ENCODE measurements at places on chromosomes 3 and 15. TPM values are rescaled to one million over a fixed set of nuclear protein-coding genes. Genes with fewer than 3 reads are reported as not detected.

The GP9 gene
- total RNA-seq = not detected

The TBL1XR1 gene
- 179 TPM for total RNA-seq

The MUC13 gene
- total RNA-seq = not detected

The MFN1 gene
- 32.0 TPM for total RNA-seq

The SLC22A13 gene
- 1.2 TPM for total RNA-seq

The SOX14 gene
- total RNA-seq = not detected

The BTBD1 gene
- total RNA-seq = 65.0 TPM

The SYNPR gene
- not detected for total RNA-seq

The CPNE9 gene
- total RNA-seq = 0.46 TPM

The CACNA2D2 gene
- 5.4 TPM for total RNA-seq

The RNF111 gene
- total RNA-seq = 30.4 TPM

The CADM2 gene
- total RNA-seq = not detected

The CP gene
- not detected for total RNA-seq

The SPINT1 gene
- 17.3 TPM for total RNA-seq

The POPDC2 gene
- total RNA-seq = 6.6 TPM

The ASB14 gene
- not detected for total RNA-seq

The COL6A5 gene
- not detected for total RNA-seq

The COL7A1 gene
- total RNA-seq = 5.3 TPM

The AEN gene
- 155 TPM for total RNA-seq

The SLC12A6 gene
- 25.0 TPM for total RNA-seq

The MYEF2 gene
- 47.6 TPM for total RNA-seq

The PLSCR5 gene
- total RNA-seq = not detected

The RPL14 gene
- total RNA-seq = 3,093 TPM

The CCR9 gene
- total RNA-seq = not detected

The GPR62 gene
- total RNA-seq = not detected

The BOC gene
- total RNA-seq = 0.19 TPM

The CDC25A gene
- 31.6 TPM for total RNA-seq

The SERINC4 gene
- 0.23 TPM for total RNA-seq
